ENCODE measurements at places on chromosomes 13 and 19. TPM values are rescaled to one million over a fixed set of nuclear protein-coding genes. Genes with fewer than 3 reads are reported as not detected.

Gene ZNF208
- 0.66 TPM for polyA plus RNA-seq

Gene ACP5
- 2.1 TPM for polyA plus RNA-seq

Gene KLK12
- polyA plus RNA-seq, result not detected

Gene ZFR2
- polyA plus RNA-seq, result not detected

Gene CYP4F8
- polyA plus RNA-seq, result not detected
